ENCODE measurements at places on chromosomes 3 and 15.
A peak's percentile ranks its signal among the peaks of the same experiment; 100 is the strongest.

DNA sequence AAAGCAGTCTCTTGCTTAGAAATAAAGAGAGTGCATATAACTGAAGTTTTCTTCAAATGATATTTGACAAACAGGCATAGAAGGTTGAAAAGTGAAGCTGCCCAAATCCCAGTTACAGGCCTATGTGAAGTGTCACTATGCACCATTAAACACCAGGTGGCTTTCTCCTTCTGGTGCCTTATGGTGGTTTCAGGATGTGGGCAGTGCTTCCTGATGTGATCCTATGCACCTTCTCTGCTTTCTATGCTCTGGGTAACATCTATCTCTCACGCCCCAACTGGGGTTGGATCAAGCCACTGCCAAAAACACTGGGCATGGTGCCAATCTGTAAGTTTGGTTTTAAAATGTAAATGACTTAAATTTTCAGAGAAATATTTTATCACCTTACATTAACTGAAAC, 744.7 kb downstream of the TUSC7 start:
- peak; percentile 16 for DNase-seq

- no peak for DNase-seq
These were observed 124.6 kb downstream of the TMEM108 start for GRCh38 chr3:133162670-133163305.

- DNase-seq: no peak
These were observed 31.7 kb downstream of the HMCES start for GRCh38 chr3:129310111-129311011.

DNA sequence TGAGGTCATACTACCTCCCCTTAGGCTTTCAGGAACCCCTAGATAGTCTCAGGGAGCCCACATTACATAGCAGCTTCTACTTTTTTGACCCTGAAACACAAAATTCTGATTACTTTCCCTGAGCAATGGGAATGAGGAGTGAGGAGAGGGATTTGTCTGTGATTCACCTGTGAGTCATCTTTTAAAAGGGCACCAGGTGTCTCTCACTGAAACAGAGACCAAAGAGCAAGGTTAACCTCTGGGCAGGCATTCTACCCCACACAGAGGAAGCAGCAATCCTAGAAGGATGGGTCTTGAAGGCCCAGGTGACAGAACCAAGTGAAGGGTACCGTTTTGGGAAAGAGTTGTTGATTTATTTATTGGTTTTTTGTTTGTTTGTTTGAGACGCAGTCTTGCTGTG, 31.1 kb upstream of the UBE2E2 start:
- no peak for DNase-seq

- no peak for DNase-seq
These were observed 98.4 kb downstream of the SLC49A4 start for GRCh38 chr3:122893282-122893681.

DNA sequence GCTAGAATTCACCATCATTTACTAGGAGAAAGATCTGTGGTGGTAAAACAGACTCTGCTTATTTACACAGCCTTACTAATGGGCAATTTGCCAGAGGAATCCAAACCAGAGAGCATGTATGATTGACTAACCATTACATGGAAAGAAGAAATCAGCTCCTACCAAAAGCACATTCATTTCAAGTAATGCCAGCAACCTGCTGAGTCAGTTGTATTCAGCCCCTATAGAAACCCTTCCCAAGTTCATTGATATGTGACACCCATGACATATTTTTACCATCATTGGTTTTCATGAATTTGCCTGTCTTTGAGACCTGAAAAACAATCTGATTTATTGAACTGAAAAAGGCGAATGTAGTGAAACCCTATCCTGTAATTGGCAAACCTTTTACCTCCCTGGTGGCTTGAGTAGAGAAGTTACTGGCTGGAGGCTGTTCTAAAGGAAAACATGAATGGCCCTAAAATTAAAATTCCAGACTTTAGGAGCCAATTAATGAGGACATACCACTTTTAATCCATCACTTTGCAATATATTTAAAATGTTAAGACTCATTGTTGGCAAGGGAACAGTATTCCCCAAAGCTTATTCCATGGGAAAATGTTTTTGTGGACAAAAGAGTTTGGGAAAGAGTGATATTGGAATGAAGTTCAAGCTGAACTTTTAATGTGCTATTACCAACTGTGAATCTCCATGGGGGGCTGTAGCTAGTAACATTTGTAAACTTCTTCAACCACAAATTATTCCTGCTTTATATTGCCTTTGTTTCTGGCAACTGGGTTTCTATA, 542.9 kb downstream of the FHIT start:
- DNase-seq: no peak

- DNase-seq: peak; percentile 49
These were observed 30.4 kb downstream of the NXPE3 start for GRCh38 chr3:101809178-101810021.

DNA sequence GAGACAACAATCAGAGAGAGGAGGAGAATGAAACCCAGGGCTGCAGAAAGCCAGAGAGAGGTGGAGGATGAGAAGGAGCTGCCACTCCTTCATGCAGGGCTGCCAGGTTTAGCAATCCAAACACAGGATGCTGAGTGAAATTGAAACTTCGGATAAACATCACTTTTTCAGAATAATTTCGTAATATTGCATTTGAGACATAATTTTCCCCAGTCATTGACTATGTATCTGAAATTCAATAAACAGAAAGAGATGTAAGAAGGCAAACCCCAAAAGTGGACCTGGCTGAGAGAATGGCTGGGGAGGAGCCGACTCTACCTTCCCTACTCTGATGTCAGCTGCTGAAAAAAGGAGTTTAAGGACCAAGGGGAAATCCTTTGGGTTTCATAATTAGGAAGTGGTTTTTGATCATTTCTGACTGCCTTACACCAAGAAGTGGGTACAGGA, 33.8 kb downstream of the SLC9A9 start:
- DNase-seq: no peak

GRCh38 chr3:99504258-99504657, 134.1 kb upstream of the COL8A1 start:
- DNase-seq: no peak

All from D341Med (cell line).